ENCODE measurements at places on chromosomes 7 and 10. TPM values are rescaled to one million over a fixed set of nuclear protein-coding genes. Genes with fewer than 3 reads are reported as not detected.

Gene DLX6
- 0.59 TPM for total RNA-seq

Gene PBLD
- total RNA-seq, result 3.4 TPM

Gene STAMBPL1
- total RNA-seq, result 6.9 TPM

Gene EVX1
- not detected for total RNA-seq

Gene LCOR
- total RNA-seq, result 15.2 TPM

Gene HOXA9
- 44.7 TPM for total RNA-seq

Gene ANTXRL
- total RNA-seq, result not detected

Gene CFAP46
- not detected for total RNA-seq

Gene BICC1
- total RNA-seq, result 11.5 TPM

Gene NPFFR1
- total RNA-seq, result 0.22 TPM

Gene NANOS1
- 1.1 TPM for total RNA-seq
